ENCODE measurements at places on chromosomes 1 and 21.

DNA sequence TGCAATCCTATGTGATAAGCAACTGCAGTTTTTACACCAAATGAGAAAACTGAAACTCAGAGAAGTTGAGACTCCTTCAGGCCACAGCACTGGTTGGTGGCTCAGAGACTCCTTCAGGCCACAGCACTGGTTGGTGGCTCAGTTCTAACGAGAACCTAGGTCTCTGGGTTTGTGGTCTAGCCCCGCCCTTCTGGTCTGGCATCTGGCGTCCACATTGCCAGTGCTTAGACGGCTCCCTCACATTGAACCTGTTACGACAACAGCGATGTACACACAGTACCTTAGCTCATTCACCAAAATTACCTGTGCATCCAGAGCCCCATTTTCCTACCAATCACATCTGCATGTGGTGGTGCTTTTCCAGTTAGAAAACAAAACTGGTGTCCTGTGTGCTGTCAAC, 66.1 kb downstream of the NID1 start:
- no peak for DNase-seq

- no peak for DNase-seq
Observed at GRCh38 chr21:44789880-44790279, 11.7 kb downstream of the UBE2G2 start.

DNA sequence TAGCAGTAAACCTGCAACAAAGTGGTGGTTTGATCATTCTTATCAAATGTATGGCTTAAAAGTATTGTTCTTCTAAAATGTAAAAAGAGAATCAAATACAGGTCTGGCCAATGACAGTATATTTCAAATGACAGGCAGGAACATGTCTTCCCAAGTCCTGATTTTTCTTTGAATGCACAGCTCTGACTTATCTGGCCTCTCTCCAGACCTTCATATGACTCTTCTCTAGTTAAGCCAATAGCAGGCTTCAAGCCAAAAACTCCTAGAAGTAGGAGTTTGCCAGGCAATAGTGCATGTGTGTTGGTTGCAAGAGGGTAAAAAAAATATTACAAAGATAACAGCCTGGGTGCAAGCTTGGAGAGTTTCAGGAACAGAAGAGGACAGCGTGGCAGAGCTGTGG, 345.5 kb downstream of the SMYD3 start:
- DNase-seq: no peak

GRCh38 chr21:45423968-45424853, 19.2 kb downstream of the COL18A1 start:
- DNase-seq: no peak

- DNase-seq: no peak
Observed at GRCh38 chr1:91712981-91713841, 172.7 kb downstream of the TGFBR3 start.

- DNase-seq: peak; percentile 92
Observed at GRCh38 chr21:34205811-34206571, 132.6 kb downstream of the MRPS6 start.

DNA sequence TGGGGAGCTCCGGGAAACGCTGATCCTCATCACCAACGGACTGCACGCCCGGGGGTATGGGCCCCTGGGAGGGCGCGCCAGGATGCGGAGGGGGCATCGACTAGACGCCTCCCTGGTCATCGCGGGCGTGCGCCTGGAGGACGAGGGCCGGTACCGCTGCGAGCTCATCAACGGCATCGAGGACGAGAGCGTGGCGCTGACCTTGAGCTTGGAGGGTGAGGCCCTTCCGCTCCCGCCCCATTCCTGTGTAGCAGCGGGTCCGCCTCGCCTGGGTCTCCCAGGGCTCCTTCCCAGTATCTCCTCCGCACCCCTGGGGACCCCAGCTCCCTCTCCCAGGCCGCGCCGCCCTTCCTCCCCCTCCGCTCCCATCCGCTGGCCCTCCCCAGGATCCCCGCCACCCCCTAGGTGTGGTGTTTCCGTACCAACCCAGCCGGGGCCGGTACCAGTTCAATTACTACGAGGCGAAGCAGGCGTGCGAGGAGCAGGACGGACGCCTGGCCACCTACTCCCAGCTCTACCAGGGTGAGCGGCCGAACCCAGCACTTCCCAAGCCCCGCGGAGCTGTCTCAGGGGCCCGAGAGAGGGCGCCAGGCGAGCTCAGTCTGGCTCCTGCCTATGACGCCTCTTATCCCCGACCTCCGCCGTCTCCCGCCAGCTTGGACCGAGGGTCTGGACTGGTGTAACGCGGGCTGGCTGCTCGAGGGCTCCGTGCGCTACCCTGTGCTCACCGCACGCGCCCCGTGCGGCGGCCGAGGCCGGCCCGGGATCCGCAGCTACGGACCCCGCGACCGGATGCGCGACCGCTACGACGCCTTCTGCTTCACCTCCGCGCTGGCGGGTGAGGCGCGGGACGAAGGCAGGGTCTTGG, 5.0 kb downstream of the HAPLN2 start:
- DNase-seq: peak; percentile 16

GRCh38 chr1:53654216-53655210, 84.5 kb downstream of the GLIS1 start:
- no peak for DNase-seq

DNA sequence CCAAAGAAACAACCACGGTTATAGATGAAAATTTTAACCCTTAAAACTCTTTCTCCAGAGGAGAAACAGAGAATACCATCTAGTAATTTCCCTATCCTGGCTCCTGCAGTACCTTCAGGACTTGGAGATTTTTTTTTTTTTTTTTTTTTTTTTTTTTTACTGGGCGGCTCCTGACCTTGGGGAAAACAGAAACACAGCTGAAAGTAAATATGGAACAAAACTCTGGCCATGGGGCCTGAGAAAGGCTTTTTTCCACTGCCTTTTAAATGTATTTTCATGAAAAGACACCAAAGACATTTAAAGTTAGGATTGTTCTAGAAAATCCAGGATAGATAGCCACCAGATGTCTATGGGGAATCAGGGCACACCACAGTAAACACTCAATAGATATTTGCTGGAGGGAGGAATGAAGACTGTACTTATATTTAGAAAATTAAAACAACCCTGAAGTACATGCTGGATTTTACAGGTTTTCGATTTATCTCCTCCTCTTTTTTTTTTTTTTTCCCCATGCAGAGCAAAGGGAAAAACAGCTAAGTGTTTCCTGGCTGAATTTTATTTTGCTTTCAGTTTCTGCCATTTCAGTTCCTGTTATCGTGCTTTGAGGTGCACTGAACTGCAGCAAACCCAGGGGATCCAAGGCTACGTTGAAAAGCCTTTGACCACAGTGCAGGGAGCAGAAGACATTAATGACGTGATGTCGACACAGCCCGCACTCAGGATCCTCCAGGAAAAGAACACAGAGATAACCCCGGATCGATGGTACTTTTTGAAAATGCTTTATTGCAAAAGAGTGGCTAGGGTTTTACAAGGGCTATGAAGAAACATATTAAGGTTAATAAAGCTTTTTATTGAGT, 35.7 kb upstream of the CNN3 start:
- DNase-seq: no peak

DNA sequence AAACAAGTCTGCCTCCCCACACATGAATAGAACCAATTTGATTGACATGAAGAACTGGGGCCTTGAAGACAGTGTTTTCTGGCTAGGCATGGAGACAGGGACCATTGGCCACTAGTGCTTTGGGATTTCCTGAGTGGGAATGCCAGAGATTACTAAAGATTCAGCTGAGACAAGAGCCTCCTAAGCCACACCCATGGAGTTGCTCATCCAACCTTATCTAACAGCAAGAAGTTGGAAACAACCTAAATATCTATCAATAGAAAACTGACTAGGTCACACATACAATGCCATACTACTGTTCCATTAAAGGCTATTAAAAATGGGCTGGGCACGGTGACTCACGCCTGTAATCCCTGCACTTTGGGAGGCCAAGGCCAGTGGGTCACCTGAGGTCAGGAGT, 184.1 kb downstream of the ZBTB18 start:
- no peak for DNase-seq

DNA sequence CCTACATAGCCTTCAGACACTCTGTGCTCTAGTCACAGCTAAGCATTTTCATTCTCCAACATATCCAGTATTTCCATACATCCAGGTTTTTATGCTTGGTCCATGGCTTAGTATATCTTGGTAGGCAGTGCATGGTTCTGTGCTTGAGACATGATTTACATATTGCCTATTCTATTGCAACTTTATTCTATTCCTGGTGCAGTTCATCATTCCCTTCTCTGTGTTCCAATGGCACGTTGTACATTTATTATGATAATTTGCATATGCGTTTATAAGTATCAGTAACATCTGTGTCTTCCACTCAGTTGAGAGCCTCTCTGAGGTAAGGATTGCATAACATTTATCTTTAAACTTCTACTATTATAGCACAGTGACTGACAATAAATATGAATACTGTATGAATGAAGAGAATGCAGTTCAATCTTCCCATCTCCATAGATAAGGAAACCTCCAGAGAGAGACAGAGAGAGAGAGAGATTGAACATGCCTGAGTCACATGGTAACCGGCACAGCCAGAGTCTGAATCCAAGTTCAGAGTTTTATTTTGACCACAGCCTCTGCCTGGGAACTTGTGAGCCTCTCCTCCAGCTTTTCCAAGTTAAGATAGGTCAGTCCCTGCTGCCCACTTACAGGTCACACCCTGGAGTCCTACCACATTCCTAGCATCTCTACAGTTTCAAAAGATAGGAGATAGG, 41.5 kb downstream of the PLPPR5 start:
- no peak for DNase-seq

- DNase-seq: no peak
Observed at GRCh38 chr1:211198111-211198510, 61.1 kb upstream of the RCOR3 start.

DNA sequence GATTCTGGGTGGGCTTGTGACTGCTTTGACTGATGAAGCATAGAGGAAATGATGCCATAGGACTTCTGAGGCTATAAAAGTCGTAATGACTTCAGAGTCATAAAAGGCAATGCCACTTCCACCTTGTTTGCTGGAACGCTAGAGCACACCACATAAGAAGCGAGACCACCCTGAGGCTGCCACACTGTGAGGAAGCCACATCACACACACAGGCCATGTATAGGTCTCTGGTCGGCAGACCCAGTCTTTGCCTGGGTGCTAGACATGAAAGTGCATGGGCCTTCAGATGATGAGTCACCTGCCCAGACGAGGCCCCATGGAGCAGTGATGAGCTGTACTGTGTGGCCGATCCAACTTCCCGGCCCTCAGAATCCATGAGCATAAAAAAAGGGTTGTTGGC, 14.2 kb upstream of the KANK4 start:
- no peak for DNase-seq

- no peak for DNase-seq
Observed at GRCh38 chr1:214854126-214854875, 228.2 kb upstream of the KCNK2 start.

DNA sequence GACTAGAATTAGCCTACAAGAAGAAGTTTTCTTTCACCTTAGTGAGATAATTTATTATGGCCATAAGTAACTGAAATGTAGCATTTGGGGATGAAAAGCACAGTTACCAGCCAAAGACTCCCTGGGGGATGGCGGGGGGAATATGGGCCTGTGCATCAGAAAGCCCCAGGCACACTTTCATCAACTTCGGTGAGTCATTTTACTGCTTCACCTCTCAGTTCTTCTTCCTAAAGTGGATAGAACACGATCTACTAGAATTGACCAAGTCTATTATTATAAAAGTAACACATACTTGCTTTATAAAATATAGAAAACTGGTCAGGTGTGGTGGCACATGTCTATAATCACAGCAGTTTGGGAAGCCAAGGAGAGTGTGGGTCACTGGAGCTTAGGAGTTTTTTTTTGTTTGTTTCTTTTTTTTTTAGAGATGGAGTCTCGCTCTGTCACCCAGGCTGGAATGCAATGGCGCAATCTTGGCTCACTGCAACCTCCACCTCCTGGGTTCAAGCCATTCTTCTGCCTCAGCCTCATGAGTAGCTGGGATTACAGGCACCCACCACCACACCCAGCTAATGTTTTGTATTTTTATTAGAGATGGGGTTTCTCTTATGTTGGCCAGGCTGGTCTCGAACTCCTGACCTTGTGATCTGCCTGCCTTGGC, 141.8 kb downstream of the ZZZ3 start:
- no peak for DNase-seq

- DNase-seq: peak; percentile 79
Observed at GRCh38 chr1:179586107-179586823, 5.4 kb upstream of the TDRD5 start.

DNA sequence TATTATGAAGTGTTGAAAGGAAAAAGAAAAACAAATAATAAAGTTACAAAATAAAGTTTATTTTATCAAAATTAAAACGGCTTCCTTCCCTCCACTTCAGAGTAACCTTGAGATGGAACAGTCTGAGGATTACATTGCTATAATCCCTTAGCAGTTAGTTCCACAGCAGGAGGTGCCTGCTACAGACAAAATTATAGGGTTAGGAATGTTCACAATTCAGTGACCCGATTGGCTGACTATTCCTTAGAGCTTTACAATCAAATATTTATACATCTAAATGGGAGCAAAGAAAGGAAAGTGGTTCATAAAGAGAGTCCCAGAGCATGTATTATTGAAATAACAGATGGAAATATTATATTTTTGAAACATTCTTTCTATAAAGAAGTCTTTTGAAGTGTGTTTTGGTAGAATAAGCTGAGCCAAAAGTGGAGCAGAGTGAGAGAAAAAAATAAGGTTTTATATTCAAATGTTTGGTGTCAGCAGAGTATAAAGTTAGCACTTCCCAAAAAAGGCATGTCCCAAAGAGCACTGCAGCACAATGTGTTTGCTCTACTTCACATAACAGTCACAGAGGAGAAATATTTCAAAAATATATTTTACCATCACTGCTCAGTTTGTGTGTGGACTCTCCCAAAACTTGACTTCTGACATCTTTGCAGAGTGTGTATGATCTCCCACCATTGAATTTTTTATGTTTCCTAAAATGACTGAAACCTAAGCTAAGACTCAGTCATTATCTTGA, 71.4 kb upstream of the GORAB start:
- no peak for DNase-seq

DNA sequence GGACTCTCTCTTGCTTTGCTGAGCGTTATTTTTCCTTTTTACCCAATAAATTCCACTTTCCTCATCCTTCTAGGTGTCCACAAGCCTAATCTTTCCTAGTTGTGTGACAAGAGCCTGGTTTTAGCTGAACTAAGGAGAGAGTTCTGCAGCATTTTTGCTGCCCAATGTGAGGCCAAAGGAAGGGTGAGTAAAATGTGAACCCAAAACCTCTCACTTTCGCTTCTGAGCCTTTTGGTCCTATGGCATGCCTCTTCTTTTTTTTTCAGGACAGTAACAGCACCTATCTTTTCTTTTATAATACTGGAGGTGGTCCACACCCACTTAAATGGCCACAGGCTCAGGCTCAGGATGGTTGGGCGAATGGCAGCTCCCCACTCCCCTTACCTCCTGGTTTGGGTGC, 111.1 kb downstream of the COP1 start:
- no peak for DNase-seq

DNA sequence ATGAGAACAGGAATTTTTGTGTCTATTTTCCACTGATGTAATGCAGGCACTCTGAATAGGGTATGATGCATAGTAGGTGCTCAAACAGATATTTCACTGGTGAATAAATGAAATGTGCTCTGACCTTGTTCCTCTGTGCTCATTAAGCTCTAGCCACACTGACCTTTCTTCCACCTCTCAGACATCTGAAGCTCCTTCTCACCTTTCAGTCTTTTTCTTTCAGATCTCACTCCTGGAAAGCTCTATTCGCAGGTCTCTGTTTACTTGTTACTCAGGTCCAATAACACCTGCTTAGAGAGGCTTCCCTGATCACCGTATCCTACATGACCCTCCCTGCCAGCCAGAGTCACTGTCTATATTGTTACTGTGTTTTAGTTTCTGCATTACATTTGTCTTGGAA, 59.2 kb upstream of the IVNS1ABP start:
- DNase-seq: no peak
